ENCODE measurements at places on chromosomes 1 and 21. TPM values are rescaled to one million over a fixed set of nuclear protein-coding genes. Genes with fewer than 3 reads are reported as not detected.

FCRL2 gene
- total RNA-seq = not detected

PDPN gene
- total RNA-seq = 70.3 TPM

ASTN1 gene
- not detected for total RNA-seq

- DNase-seq = no peak
Observed at GRCh38 chr1:167467126-167467710, 51.1 kb downstream of the CD247 start.

DNA sequence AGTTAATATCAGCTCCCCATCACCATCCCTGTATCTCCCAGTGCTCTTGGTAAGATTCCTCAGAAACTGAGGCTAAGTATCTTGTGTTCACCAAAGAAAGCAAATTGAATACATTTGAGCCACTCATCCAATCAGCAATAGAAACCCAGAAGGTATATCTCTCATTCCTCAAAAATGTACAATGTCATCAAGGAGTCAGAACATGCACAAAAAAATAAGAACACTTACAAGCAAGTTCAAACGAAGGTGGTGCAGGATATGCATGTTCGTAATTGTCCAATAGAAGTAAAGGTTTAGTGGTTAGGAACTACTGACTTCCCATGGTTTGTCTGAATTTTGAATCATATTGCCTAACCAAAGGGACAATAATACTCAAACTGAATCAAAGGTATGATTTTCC lies 24.3 kb downstream of the RXRG start:
- DNase-seq = no peak
